ENCODE measurements at places on chromosomes 3 and 15.
A peak's percentile ranks its signal among the peaks of the same experiment; 100 is the strongest.

- H3K27ac ChIP-seq, result peak overlapping the region; percentile 18
- H3K27me3 ChIP-seq, result peaks cover 6% of the 10 kb centered on the region
- H3K4me3 ChIP-seq, result no peak overlapping the region
- H3K4me1 ChIP-seq, result peaks cover 5% of the 10 kb centered on the region
- DNase-seq, result no peak
These were observed 70.9 kb upstream of the UBE3A start for GRCh38 chr15:25509703-25510102.

DNA sequence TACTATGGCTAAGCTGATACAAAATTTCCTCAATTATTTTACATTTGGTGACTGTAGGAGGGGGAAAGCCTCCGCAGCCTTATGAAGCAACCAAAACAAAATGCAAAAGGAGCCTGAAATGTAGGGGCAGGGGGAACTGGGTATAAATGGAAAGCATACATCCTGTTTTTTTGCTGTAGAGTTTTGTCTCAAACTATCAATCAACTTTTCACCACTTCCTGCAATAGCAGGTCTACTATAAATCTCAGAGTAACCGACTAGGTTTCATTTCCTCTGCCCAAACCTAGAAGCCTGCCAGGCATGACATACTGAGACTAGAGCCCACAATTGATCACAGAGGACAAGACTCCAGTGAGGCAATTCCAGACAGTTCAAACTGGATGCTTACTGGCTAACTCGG lies 91.3 kb downstream of the SHQ1 start:
- peaks cover 12% of the 10 kb centered on the region for H3K36me3 ChIP-seq
- H3K4me1 ChIP-seq, result peaks cover 8% of the 10 kb centered on the region
- H3K4me3 ChIP-seq, result no peak overlapping the region
- DNase-seq, result no peak
- H3K27me3 ChIP-seq, result no peaks in the 10 kb centered on the region

- peaks cover 5% of the 10 kb centered on the region for H3K36me3 ChIP-seq
- peak overlapping the region; percentile 15 for H3K27ac ChIP-seq
- peaks cover 29% of the 10 kb centered on the region for H3K4me1 ChIP-seq
- H3K27me3 ChIP-seq, result peaks cover 6% of the 10 kb centered on the region
- no peak for DNase-seq
- H3K4me3 ChIP-seq, result peak overlapping the region; percentile 6
These were observed 125.2 kb upstream of the PROK2 start for GRCh38 chr3:71910108-71910507.

GRCh38 chr15:98062869-98063268 lies 102.4 kb downstream of the ARRDC4 start:
- no peaks in the 10 kb centered on the region for H3K4me1 ChIP-seq
- DNase-seq, result no peak
- H3K27me3 ChIP-seq, result peaks cover 11% of the 10 kb centered on the region
- H3K36me3 ChIP-seq, result no peaks in the 10 kb centered on the region
- no peak overlapping the region for H3K4me3 ChIP-seq

DNA sequence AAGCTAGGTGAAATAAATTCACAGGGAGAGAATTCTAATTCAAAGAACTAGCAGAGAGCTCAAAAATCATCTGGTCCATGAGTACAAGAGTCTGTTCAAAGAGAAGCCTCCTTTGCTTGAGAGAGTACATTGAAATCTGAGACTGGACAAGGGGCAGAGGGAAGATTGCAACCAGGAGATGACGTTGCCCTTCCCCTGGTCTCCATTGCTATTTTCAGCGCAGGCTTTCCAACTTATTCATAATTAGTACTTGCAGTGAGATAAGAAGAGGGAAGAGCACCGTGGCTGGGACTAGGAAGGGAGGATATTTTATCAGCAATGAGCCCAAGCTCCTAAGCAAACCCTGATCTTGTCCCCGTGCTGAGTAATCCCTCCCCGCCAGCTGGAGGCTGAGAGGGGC lies 251.8 kb upstream of the RORA start:
- no peaks in the 10 kb centered on the region for H3K36me3 ChIP-seq
- no peak overlapping the region for H3K27ac ChIP-seq
- H3K4me3 ChIP-seq, result no peak overlapping the region
- DNase-seq, result no peak
- peaks cover 13% of the 10 kb centered on the region for H3K4me1 ChIP-seq

- peaks cover 59% of the 10 kb centered on the region for H3K4me1 ChIP-seq
- peaks cover 4% of the 10 kb centered on the region for H3K36me3 ChIP-seq
- no peak for DNase-seq
- peak overlapping the region; percentile 5 for H3K27ac ChIP-seq
These were observed 63.3 kb upstream of the C3orf80 start for GRCh38 chr3:160161921-160162320.

GRCh38 chr3:132972333-132972732 lies 65.9 kb upstream of the TMEM108 start:
- peaks cover 3% of the 10 kb centered on the region for H3K27me3 ChIP-seq
- H3K4me1 ChIP-seq, result no peaks in the 10 kb centered on the region
- no peak overlapping the region for H3K27ac ChIP-seq
- no peak overlapping the region for H3K4me3 ChIP-seq

DNA sequence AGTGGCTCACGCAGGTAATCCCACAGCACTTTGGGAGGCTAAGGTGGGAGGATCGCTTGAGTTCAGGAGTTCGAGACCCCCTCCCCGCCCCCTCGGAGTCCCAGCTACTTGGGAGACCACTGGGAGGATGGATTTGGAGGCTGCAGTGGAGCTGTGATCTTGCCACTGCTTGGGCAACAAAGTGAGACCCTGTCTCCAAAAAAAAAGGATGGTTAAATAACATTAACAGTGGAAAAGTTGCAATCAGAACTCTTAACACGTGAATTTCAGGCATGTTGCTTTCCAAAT lies 1.4 kb upstream of the TMEM87A start:
- H3K4me1 ChIP-seq, result peaks cover 43% of the 10 kb centered on the region
- H3K27ac ChIP-seq, result peak overlapping the region; percentile 100
- DNase-seq, result no peak
- peak overlapping the region; percentile 97 for H3K4me3 ChIP-seq
- no peaks in the 10 kb centered on the region for H3K27me3 ChIP-seq
- peaks cover 17% of the 10 kb centered on the region for H3K36me3 ChIP-seq

DNA sequence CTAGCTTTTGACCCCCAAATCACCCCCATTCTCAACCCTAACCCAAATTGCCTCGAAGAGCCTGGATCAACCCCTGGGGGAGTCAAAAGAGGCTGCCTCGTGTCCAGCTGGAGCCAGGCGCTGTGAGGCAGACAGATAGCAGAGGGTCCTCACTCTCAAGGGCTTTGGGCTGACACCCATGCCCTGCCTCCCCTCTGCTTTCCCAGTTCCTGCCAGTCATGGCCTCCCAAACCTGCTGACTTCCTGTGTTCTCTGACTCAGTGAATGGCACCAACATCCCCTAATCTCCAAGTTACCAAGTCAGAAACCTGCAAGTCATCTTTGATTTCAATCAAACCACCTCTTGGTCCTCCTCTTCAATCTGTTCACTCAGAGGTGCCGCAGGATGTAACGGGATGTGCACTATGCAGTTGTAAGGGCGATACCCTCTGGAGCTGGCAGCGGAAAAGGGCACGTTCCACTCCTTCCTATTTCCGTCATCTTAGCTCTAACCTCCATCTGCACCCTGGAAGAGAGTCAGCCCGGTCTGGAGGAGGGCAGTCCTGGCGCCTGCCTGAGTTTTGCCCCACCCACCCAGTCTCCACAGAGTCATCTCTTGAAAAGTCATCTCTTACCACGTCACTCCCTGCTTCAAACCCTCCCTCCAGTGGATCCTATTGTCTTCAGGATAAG lies 52.4 kb upstream of the FAM174B start:
- H3K27me3 ChIP-seq, result peaks cover 17% of the 10 kb centered on the region
- H3K4me3 ChIP-seq, result no peak overlapping the region
- H3K27ac ChIP-seq, result no peak overlapping the region

GRCh38 chr3:89533275-89533674 lies 425.9 kb downstream of the EPHA3 start:
- H3K27ac ChIP-seq, result no peak overlapping the region
- H3K4me1 ChIP-seq, result peaks cover 18% of the 10 kb centered on the region
- peaks cover under 1% of the 10 kb centered on the region for H3K36me3 ChIP-seq

GRCh38 chr3:196519718-196520082 lies 4.6 kb upstream of the SMCO1 start:
- H3K4me1 ChIP-seq, result no peaks in the 10 kb centered on the region
- no peak overlapping the region for H3K4me3 ChIP-seq
- no peak overlapping the region for H3K27ac ChIP-seq
- H3K27me3 ChIP-seq, result peaks cover 6% of the 10 kb centered on the region
- peak; percentile 61 for DNase-seq

- H3K4me3 ChIP-seq, result no peak overlapping the region
- peaks cover 28% of the 10 kb centered on the region for H3K27me3 ChIP-seq
- H3K4me1 ChIP-seq, result peaks cover 27% of the 10 kb centered on the region
- no peak overlapping the region for H3K27ac ChIP-seq
These were observed 68.0 kb downstream of the LRRK1 start for GRCh38 chr15:100987143-100987542.

DNA sequence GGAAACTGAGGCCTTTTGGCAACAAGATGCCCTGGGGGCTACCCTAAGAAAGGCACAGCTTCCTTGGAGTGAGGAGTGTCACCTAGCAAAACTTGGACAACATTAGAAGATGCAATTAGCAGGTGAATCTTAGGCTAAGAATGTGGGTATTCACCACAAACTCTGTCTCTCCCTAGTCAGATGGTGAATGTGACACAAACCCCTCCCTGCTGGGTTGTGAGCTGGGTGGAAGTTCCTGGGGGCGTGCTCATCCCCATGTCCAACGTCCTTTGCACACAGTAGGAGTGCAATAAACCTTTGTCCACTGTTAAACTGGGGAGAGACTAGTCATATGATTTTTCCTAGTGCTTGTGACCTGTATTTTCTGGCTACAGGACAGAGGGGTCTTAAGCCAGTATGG lies 67.1 kb upstream of the SH3GL3 start:
- no peak for DNase-seq
- H3K36me3 ChIP-seq, result peaks cover 4% of the 10 kb centered on the region
- H3K4me1 ChIP-seq, result peaks cover 17% of the 10 kb centered on the region
- no peak overlapping the region for H3K27ac ChIP-seq
- peaks cover 44% of the 10 kb centered on the region for H3K27me3 ChIP-seq

DNA sequence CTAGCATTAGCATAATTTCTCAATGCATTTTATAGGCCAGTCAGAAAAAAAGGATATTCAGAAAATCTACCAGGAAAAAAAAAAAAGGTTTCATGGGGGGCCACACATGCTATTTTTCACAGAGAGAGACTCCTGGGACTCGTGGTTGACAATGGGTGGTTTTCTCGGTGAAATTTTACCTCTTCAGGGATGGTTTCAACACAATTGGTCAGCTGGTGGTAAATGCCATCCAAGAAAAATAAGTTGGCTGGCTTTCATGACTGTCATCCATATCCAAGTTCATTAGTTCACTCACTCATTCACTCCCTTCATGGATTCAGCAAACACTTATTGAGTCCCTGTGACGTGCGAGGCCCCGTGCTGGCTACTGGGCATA lies 217.3 kb downstream of the SHQ1 start:
- H3K27me3 ChIP-seq, result peaks cover 20% of the 10 kb centered on the region
- no peak for DNase-seq
- no peak overlapping the region for H3K4me3 ChIP-seq

DNA sequence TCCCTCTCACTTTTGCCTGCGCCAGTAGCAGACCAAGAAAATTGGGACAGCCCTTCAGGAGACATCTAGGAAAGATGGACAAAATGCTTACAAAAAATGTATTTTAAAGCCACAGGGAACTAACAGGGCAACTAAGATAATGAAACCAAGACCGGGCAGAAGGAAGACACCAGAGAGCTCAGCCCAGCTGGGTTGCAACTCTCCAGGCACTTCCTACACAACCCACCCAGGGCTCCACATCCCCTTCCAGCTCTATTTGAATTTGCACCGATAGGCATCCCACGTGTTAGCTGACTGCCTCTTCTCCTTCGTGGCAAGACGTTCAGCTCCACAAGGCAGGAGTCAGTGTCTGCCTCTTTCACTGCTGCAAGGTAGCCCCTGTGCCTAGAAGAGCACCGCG lies 6.6 kb upstream of the ATP10A start:
- H3K27ac ChIP-seq, result no peak overlapping the region
- no peaks in the 10 kb centered on the region for H3K4me1 ChIP-seq
- H3K27me3 ChIP-seq, result peaks cover 39% of the 10 kb centered on the region
- H3K4me3 ChIP-seq, result no peak overlapping the region

- peaks cover 8% of the 10 kb centered on the region for H3K4me1 ChIP-seq
- H3K27ac ChIP-seq, result no peak overlapping the region
- DNase-seq, result no peak
- peaks cover 79% of the 10 kb centered on the region for H3K36me3 ChIP-seq
- H3K4me3 ChIP-seq, result no peak overlapping the region
- H3K27me3 ChIP-seq, result peaks cover 4% of the 10 kb centered on the region
These were observed 49.7 kb downstream of the ADAM10 start for GRCh38 chr15:58699769-58700168.

GRCh38 chr3:81788610-81789009 lies 27.2 kb upstream of the GBE1 start:
- H3K4me1 ChIP-seq, result no peaks in the 10 kb centered on the region
- no peak overlapping the region for H3K4me3 ChIP-seq
- H3K36me3 ChIP-seq, result no peaks in the 10 kb centered on the region
- DNase-seq, result no peak
- no peak overlapping the region for H3K27ac ChIP-seq

DNA sequence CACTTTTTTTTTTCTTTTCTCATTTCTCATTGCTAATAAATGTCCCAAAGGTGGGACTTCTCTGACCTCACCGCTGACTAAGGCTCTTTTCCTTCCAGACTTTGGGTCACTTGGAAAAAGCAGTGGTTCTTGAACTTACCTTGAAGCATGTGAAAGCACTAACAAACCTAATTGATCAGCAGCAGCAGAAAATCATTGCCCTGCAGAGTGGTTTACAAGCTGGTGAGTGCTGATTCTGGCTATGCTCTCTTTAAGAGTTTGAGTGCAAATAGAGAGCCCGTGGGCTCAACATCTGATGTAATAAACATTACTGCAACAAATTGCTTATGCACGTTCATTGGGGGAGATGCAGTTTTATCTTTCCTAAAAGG lies 2.0 kb downstream of the BHLHE40 start:
- peaks cover 79% of the 10 kb centered on the region for H3K4me1 ChIP-seq
- no peak overlapping the region for H3K27ac ChIP-seq
- no peak for DNase-seq

DNA sequence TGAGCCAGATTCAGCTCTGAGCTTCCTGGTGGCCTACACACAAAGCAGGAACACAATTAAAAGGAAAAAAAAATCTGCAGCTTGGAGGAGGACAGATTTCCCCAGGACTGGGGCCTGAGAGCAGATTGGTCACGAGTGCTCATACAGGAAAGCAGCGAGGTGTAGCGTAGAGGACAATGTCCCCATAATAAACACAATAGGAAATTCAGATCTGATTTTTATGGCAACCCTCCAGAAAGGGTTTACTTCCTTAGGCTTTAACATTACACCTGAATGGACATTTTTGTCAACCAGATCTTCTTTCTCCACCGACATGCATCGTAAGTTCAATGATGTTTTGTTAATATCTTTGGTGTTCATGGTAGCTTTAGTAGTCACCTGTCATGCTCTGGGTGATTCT lies 23.3 kb downstream of the SLC6A20 start:
- no peak overlapping the region for H3K27ac ChIP-seq
- H3K4me3 ChIP-seq, result no peak overlapping the region
- peaks cover 27% of the 10 kb centered on the region for H3K27me3 ChIP-seq

GRCh38 chr15:63234451-63234870 lies 42.9 kb upstream of the APH1B start:
- H3K36me3 ChIP-seq, result peaks cover 18% of the 10 kb centered on the region
- no peak for DNase-seq
- H3K27me3 ChIP-seq, result peaks cover 4% of the 10 kb centered on the region
- H3K4me1 ChIP-seq, result no peaks in the 10 kb centered on the region
- H3K27ac ChIP-seq, result no peak overlapping the region

GRCh38 chr3:35932995-35933394 lies 293.7 kb downstream of the ARPP21 start:
- no peak for DNase-seq
- no peak overlapping the region for H3K4me3 ChIP-seq
- no peaks in the 10 kb centered on the region for H3K27me3 ChIP-seq
- peaks cover 5% of the 10 kb centered on the region for H3K4me1 ChIP-seq

All from nephron progenitor cell (in vitro differentiated cells).